Activated effector memory CD4-positive, alpha-beta T cell treated with Interleukin-2 at 50 U/mL for 16 hours (primary cell): ENCODE measurements at places on chromosomes 6 and 20.

DNA sequence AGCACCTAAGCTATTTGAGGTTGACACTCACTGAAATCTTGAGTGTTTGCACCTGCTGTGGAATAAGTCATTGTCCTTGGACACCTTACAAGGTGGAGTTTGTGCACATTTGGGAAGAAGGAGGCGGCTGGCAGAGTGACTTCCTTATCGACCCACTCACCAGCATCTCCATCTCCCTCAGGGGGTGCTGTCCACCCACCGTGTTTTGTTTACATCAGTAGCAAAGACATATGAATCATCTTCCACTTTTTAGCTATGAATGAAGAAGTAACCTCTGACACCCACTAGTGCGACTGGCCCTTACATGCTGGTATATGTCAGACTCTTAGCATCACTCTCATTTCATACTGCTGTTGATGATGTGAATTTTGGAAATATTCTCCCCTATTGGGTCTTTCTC lies 119.5 kb upstream of the SGK1 start:
- no peak for DNase-seq

DNA sequence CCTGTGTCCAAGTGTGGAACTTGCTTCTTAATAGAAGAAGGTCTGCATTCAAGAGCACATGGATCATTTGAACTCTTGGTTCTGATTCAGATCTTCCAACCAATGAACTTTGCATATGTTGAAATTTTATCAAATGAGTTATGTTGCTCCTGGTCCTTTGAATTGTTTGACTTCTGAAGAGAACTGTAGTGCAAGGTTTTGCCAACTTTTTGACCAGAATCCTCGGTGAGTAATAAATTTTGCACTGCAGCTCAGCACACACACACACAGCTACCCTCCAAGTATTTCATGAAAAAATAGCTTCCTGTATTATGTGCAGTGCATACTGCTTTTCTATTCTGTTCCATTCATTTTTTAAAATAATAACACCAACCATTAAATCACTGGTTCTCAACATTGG lies 67.5 kb downstream of the BFSP1 start:
- DNase-seq = no peak

- no peak for DNase-seq
Observed at GRCh38 chr6:90253631-90254030, 43.0 kb downstream of the BACH2 start.

DNA sequence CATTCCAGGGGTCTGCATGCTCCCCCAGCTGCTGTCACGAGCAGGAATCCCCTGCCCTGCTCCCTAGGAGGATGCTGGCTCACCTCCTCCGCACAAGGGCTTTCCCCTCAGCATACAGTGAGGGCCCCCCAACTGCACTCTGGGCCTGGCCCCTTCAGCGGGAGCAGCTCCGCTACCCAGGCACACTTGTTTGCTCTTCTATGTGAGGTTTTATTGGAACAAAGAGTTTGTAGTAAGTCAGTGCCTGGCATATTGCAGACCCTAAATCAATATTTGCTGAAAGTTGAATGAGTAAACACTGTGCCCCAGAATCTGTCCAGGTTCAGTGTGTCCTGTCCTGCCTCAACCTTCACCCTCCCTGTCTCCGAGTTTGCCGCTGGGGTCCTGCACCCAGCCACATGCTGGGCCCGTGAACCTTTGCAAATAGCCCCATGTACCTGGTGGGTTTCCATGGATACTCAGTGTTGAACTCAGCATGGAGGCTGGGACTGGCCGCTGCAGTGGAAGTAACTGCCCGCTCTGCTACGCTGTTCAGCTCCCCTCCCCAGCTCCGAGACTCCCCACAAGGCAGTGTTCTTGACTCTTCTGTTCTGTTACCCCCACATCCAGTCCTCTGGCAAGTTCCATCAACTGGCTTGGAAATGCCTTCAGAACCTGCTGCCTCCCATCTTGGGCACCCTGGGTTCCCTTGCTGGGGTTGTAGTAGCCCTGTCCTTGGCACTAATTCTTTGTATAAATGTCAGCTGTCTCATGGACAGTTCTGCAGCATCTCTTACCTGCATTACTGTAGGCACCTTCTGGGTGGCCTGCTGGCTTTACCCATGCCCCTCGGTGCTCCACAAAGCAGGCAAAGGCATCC lies 15.7 kb downstream of the SLC22A1 start:
- no peak for DNase-seq

- no peak for DNase-seq
Observed at GRCh38 chr6:25749837-25750236, 4.7 kb upstream of the SLC17A4 start.

DNA sequence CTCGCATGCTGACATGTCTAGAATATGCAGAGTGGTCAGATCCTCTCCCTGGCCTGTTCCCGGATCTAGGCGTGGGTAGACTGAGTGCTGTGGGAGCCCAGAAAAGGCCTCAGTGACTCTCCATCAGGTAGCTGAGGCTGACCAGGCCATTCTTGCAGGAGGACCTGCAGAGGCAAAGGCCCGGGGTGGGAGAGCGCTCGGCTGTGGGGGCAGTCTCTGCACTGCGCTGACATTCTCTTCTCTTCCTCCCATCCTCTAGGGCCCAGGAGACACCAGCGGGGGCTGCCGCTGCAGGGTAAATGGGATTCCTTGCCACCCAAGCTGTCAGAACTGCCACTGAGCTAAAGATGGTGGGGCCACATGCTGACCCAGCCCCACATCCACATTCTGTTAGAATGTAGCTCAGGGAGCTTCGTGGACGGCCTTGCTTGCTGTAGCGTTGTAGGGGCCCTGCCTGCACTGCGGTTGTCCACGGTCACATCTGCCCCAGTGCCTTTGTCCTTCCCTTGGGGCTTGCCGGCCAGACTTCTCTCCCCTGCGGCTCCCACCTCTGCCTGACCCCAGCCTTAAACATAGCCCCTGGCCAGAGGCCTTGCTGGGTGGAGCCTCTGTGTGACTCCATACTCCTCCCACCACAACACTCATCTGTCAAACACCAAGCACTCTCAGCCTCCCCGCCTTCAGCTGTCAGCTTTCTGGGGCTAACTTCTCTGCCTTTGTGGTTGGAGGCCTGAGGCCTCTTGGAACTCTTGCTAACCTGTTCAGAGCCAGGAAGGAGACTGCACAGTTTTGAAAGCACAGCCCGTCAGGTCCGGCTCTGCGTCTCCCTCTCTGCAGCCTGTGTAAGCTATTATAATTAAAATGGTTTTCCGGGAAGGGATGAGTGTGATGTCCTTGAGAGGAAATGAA lies 22.2 kb downstream of the RBCK1 start:
- no peak for DNase-seq

- DNase-seq = no peak
Observed at GRCh38 chr20:35235881-35236280, 9.4 kb downstream of the MMP24 start.

- DNase-seq = no peak
Observed at GRCh38 chr6:88712243-88712936, 251.0 kb downstream of the RNGTT start.
